ENCODE measurements at places on chromosomes 12 and 14. TPM values are rescaled to one million over a fixed set of nuclear protein-coding genes. Genes with fewer than 3 reads are reported as not detected.

DNA sequence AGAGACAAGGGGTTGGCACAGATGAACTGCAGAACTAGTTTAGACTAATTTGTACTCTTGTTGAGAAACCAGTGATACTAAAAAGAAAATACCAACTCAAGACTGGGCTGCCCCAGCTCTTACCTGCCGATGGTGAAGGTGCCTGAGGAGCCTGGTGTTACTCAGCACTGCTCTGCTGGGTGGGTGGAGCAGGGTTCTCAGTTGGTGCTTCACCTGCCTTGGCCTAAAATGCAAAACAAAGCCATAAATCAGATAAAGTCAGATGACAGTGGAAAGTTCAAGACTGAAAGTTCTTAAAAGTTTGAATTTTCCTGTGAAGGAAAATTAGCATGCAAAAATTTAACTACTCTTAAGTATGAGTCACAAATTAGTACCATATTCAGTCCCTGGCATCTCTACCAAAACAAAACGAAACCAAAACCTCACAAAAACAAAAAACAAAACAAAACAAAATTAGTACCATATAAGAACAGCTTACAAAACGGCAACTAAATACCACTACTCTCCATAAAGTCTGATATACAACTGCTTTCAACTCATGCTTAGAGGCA is 21.9 kb downstream of the YBX3 start:
- H3K27me3 ChIP-seq, result no peaks in the 10 kb centered on the region
- H3K36me3 ChIP-seq, result peaks cover 13% of the 10 kb centered on the region
- H3K4me3 ChIP-seq, result no peak overlapping the region
- no peak for DNase-seq
- H3K27ac ChIP-seq, result no peak overlapping the region
- H3K4me1 ChIP-seq, result no peaks in the 10 kb centered on the region

- H3K27ac ChIP-seq, result no peak overlapping the region
- DNase-seq, result no peak
- no peaks in the 10 kb centered on the region for H3K4me1 ChIP-seq
- peaks cover 35% of the 10 kb centered on the region for H3K36me3 ChIP-seq
- no peak overlapping the region for H3K4me3 ChIP-seq
These were observed 265.6 kb upstream of the RGS6 start for GRCh38 chr14:71666571-71667145.

- H3K4me3 ChIP-seq, result no peak overlapping the region
- H3K27me3 ChIP-seq, result no peaks in the 10 kb centered on the region
- H3K27ac ChIP-seq, result no peak overlapping the region
- no peak for DNase-seq
These were observed 39.8 kb downstream of the NOPCHAP1 start for GRCh38 chr12:105025890-105026289.

DBX2 gene
- not detected for total RNA-seq

DNA sequence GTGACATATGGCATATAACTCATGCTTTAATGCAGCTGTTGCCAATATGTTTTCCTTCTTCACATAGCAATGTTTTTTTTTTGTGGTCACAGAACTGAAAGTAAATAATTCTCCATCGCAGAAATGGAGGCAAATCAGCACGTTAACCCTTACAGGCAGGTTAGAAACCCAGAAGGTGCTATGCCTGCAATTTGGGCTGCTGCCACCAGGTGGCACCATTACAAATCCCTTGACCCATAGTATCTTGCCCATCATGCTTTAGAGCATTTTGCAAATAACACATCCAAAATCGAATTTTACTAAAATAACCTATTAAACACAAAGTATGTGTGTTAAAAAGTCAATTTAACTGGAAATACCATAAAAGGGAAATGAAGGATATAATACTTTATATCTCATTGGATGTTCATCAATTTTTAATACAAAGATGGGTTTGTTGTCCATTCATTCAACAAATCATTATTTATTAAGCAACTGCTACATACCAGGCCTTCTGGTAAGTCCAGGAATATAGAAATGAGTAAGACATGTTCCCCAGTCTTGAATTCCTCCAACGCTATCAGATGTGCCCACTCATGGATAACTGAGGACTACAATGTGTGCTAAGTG is 340.1 kb downstream of the GLT1D1 start:
- no peaks in the 10 kb centered on the region for H3K27me3 ChIP-seq
- DNase-seq, result no peak
- no peaks in the 10 kb centered on the region for H3K4me1 ChIP-seq
- no peaks in the 10 kb centered on the region for H3K36me3 ChIP-seq

MYH6 gene
- not detected for total RNA-seq

GUCY2C gene
- total RNA-seq, result 0.29 TPM

DNA sequence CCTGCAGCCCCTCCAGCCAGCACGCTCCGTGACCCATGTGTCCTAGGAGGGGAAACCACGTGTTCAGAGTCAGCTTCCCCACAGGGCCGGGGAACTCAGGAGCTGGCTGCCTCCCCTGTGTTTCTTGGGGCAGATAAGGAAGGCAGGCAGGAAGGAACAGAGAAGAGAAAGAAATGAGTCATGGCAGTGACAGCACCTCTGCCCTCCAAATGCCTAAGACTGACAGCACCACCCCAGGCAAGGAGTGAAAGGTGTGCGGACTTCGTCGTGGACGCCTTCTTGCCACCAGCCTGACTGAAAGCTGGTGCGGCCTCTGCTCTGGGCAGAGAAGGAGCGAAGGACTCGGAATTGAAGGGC is 167.0 kb upstream of the FKBP4 start:
- DNase-seq, result no peak
- H3K27me3 ChIP-seq, result peaks cover 15% of the 10 kb centered on the region
- H3K27ac ChIP-seq, result no peak overlapping the region
- no peaks in the 10 kb centered on the region for H3K4me1 ChIP-seq
- no peak overlapping the region for H3K4me3 ChIP-seq

GRCh38 chr14:95292660-95293425 is 26.9 kb downstream of the CLMN start:
- H3K36me3 ChIP-seq, result no peaks in the 10 kb centered on the region
- H3K27ac ChIP-seq, result no peak overlapping the region
- peaks cover 34% of the 10 kb centered on the region for H3K4me1 ChIP-seq
- no peak for DNase-seq
- no peak overlapping the region for H3K4me3 ChIP-seq
- H3K27me3 ChIP-seq, result no peaks in the 10 kb centered on the region

TRIM9 gene
- 0.32 TPM for total RNA-seq

DNA sequence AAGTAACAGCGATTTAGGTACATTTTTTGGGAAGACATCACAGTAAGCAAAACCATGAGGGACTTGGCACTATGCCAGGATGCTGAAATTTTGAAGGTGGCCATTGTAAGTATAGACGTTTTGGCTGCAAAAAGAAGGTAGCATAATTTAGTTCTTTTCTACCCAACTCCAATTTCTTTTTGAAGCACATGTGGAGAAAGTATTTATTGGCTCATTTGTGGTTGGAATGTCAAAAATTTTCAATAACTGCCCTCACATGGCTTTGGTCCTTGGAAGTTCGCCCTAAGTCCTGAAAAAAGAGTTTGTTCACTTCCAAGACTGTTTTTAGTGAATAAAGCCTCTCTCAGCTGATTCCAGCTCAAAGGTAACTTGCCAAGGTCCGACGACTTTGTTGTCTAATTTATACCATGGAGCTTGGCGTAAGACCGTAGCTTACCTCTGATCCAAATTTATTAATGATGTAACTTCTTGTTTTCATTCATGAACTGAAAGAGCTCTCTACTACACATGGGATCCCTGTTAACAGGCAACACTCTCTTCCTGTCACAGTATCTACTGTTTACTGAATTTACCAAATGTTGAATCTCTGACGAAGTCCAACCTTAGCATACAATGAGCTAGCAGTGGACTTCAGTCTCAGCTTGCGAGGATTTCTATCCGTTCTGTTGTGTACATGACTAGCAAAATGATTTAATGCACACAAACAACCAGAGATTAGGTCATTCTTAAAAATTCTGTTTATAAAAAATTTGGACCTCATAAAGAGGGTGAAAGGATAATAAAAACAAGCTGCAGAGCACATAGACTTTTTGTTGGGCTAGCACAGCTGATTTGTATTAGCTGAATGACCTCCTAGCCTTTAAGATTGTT is 49.0 kb downstream of the MSRB3 start:
- H3K4me1 ChIP-seq, result no peaks in the 10 kb centered on the region
- no peaks in the 10 kb centered on the region for H3K27me3 ChIP-seq
- DNase-seq, result no peak
- H3K27ac ChIP-seq, result no peak overlapping the region

ZNF641 gene
- 29.7 TPM for total RNA-seq
